ENCODE measurements at places on chromosomes 6 and 20.

GRCh38 chr6:79373246-79373645 lies 138.8 kb upstream of the HMGN3 start:
- no peak for DNase-seq

DNA sequence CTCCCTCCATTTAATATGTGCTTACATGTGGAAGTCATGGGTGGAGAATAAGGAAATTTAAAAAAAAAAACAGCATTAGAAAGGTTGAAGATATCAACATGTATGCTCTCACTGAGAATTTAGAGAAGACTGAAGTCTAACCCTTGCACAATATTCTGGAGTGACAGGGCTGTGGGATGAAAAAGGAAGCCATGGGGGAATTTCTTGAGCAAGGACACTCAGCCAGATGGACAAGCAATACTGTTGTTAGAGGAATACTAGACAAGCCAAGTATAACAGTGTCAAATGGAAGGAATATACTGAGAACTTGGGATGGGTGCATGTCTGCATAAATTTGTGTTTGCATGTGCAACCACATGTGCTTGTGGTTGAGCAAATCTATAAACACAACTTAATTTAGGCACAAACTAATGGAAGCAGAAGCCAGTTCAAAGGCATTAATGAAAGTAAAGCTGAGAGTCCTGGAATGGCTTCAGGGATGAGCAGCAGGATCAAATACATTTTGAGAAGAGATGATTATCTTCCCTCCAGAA lies 119.7 kb downstream of the ADGRB3 start:
- no peak for DNase-seq

DNA sequence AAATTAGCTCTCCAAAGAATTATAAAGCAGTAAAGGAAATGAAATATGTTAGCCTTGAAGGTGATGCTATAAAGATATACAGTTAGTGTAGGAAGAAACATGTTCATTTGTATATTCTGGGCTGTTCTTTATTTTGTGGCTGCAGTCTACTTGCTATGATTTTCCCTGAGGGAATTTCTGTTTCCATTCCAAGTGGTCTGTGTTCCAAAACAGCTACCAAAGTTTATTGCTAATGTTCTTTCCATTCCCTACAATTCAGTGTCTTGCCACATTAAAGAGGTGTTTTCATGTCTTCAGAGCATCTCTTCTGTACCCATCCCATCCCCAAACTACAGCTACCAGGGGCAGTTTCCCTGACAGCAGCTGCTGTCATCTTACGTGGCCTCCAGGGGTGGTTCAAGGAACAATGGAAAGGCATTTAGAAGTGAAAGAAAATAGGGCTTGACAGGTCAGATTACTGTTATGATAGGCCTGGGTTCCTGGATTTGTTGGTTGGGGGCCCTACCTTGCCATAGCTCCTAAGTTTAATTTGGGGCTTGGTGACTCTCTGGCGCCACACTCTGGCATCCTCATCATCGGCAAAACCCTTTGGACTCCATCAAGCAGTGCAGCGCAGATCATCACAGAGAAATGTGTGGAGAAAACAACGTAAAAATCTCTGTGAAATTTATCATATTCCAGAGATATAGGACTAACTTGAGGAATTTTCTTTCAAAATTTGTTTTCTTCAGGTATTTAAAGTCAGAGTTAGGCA lies 33.8 kb upstream of the AIG1 start:
- no peak for DNase-seq

GRCh38 chr6:43268355-43268700 lies 25.0 kb downstream of the TTBK1 start:
- no peak for DNase-seq

GRCh38 chr20:36084897-36085613 lies 69.5 kb upstream of the EPB41L1 start:
- no peak for DNase-seq

GRCh38 chr20:34637245-34638038 lies 39.5 kb downstream of the PIGU start:
- DNase-seq, result no peak

- DNase-seq, result no peak
These were observed 1.1 kb downstream of the USP45 start for GRCh38 chr6:99514089-99514488.

DNA sequence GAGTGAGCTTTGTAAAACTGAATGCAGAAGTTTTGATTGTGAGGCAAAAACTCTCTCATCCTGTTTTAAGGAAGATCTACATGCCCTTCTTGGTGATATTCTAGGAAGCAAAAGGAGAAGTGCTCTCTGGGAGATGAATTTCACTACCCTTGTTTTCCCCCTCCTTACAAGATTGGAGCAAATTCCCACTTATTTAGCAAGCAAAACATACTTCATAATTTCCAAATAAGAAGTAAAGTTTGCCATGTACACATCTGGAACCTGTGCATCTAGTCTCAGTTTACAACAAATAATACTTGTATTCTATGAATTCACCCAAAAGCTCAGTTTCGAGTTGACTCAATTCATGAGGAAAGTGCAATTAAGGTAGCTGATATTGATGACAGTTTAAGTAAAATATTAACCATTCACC lies 27.6 kb upstream of the IFNGR1 start:
- no peak for DNase-seq

GRCh38 chr6:487956-488355 lies 96.4 kb downstream of the IRF4 start:
- no peak for DNase-seq

GRCh38 chr6:2945153-2945452 lies 26.3 kb downstream of the SERPINB6 start:
- no peak for DNase-seq

DNA sequence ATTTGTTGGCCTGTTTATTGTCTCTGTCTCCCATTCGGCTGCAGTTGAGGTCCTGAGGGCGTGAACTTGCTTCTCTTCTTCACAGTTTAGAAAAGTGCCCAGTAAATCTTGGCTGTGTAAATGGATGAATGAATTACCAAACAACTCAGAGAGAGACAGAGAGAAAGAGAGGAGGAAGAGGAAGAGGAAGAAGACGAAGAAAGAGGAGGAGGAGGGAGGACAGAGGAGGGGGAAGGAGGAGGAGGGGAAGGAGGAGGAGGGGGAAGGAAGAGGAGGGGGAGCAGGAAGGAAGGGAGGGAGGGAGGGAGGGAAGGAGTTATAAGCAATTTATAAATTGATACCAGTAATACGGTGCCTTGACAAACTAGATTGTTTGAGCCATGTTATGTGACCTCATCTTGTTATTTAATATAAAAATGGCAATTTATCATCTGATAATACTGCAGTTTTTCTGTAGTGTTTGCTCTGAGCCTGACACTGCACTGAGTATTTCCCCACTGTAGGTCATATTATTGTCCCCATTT lies 18.7 kb downstream of the HCK start:
- DNase-seq, result no peak

DNA sequence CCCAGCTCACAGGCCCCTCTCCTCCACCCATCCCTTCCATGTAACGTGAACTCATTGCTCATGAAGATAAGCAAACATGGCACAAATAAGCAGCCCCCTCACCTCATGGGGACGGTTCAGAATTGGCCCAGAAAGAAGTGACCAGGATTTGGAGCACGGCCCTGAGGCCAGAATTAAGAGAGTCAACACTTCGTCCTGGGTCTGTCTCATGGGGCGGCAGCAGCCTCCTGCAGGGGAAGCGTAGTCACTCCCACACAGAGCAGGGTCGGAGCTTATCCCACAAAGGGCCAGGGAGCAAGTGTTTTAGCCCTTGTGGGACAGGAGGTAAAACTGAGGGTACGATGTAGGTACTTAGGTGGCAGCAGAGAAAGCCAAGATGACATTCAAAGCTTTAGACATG lies 28.6 kb upstream of the DACT2 start:
- no peak for DNase-seq
